ENCODE measurements at places on chromosomes 3 and 15. TPM values are rescaled to one million over a fixed set of nuclear protein-coding genes. Genes with fewer than 3 reads are reported as not detected.

HTR3D gene
- not detected for total RNA-seq

ARHGEF3 gene
- total RNA-seq, result 3.2 TPM

SCG5 gene
- total RNA-seq, result 1.6 TPM

PLAAT1 gene
- not detected for total RNA-seq

CLRN1 gene
- not detected for total RNA-seq

DNA sequence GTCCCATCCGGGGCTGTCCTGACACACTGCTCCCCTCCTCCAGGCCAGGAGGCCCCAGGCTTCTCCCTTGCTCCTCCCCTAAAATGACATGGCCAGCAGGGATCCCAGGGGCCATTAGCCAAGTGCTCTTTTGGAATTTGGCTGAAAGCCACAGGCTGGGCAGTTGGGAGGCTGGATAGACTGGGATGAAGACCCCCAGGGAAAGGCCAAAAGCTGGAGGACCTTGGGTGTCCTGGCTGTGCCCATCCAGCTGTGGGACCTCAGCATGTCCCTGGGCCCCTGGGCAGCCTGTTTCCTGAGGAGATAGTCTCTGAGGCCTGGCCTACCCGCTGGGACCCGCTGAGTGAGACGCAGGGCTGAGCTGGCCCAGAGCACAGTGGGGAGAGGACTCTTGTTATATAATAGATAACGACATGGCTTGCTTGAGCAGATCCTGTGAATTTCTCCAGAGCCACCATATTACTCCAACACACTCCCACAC, 5.7 kb upstream of the PDE8A start:
- H3K27me3 ChIP-seq, result no peaks in the 10 kb centered on the region
- H3K4me3 ChIP-seq, result no peak overlapping the region
- H3K27ac ChIP-seq, result no peak overlapping the region

DNA sequence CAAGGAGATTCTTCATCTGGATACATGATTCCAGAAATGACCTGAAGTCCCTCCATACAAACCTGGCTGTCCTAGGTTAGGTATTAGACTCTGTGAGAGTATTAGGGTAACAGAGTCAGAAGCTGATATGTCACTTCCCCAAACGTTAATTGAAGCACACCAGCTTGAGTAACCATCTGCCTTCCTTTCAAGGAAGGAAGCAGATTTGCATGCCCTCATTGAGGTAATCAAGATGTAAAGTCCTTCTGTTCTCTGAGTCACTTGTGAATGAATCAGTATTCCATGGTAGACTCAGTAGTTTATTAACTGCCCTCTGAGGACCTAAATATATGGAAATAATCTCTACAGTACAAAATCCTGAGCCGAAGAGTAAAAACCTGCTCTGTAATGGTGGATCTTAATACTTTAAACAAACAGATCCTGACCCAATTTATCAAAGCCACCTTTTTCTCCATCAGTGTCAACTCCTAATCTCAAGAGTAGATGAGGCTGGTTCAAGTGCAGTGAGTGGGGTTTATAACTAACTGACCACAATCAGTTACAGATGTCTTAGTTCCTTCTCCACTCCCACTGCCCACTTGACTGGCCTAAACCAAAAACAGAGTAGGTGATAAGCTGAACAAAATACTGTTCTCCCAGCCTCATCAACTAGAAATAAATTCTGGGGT, 246.2 kb upstream of the CHRM5 start:
- H3K4me1 ChIP-seq, result no peaks in the 10 kb centered on the region
- no peak overlapping the region for H3K27ac ChIP-seq
- DNase-seq, result no peak
- no peaks in the 10 kb centered on the region for H3K36me3 ChIP-seq
- H3K27me3 ChIP-seq, result no peaks in the 10 kb centered on the region
- H3K4me3 ChIP-seq, result no peak overlapping the region

GRCh38 chr15:99716540-99717095, 16.6 kb downstream of the LYSMD4 start:
- no peak for DNase-seq
- no peaks in the 10 kb centered on the region for H3K27me3 ChIP-seq
- H3K4me1 ChIP-seq, result peaks cover 14% of the 10 kb centered on the region
- H3K4me3 ChIP-seq, result no peak overlapping the region
- H3K36me3 ChIP-seq, result no peaks in the 10 kb centered on the region

DNA sequence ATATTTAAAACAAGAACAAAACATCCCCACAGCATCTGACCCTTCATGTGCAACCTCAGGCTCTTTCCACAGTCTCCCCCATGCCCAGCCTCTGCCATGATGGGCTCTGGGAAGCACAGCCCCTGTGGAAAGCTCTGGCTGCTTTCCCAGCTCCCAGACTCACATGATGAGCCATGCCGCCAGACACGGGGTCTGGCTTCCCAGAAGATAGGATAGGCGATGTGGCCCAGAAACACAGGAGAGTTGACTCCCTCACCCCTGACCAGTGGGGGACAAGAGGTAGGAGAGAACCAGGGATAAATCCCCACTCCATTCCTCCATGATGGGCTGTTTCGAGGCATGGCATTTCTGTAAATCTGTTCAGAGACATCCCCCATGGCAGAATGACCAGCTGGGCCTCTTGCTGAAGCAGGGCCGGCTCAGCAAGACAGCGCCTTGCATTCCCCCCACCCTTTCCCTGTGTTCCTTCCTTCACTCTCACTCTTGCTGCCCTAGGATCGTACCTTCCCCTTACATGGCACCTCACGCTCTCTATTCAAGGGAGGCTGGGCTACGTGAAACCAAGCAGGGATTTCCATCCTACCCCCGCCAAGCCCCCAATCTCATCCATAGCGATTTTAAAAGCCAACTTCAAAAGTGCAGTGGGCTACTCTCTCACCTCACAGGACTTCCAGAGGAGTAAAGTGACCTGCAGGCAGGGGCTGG, 192.4 kb downstream of the ABHD5 start:
- no peaks in the 10 kb centered on the region for H3K36me3 ChIP-seq
- no peaks in the 10 kb centered on the region for H3K4me1 ChIP-seq
- H3K27ac ChIP-seq, result no peak overlapping the region
- peaks cover 4% of the 10 kb centered on the region for H3K27me3 ChIP-seq

GRCh38 chr15:89227425-89227824, 6.0 kb upstream of the RLBP1 start:
- H3K36me3 ChIP-seq, result no peaks in the 10 kb centered on the region
- H3K27me3 ChIP-seq, result no peaks in the 10 kb centered on the region
- DNase-seq, result no peak
- H3K4me1 ChIP-seq, result no peaks in the 10 kb centered on the region

DNA sequence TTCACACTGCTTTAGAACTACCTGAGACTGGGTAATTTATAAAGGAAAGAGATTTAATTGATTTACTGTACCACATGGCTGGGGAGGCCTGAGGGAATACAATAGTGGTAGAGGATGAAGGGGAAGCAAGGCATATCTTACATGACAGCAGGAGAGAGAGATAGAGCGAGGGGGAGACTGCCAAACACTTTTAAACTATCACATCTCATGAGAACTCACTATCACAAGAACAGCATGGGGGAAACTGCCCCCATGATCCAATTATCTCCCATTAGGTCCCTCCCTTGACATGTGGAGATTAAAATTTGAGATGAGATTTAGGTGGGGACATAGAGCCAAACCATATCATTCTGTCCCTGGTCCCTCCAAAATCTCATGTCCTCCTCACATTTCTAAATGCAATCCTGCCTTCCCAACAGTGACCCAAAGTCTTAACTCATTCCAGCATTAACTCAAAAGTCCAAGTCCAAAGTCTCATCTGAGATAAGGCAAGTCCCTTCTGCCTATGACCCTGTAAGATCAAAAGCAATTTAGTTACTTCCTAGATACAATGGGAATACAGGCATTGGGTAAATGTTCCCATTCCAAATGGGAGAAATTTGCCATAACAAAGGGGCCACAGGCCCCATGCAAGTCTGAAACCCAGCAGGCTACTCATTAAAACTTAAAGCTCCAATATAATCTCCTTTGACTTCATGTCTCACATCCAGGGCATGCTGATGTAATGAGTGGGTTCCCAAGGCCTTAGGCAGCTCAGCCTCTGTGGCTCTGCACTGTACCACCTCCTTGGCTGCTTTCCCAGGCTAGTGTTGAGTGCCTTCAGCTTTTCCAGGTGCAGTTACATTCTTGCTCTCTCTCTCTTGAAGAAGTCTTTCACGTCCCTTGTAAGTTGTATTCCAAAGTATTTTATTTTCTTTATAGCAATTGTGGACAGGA, 481.7 kb upstream of the TGFBR2 start:
- no peak for DNase-seq
- H3K4me1 ChIP-seq, result no peaks in the 10 kb centered on the region
- H3K27ac ChIP-seq, result no peak overlapping the region
- H3K27me3 ChIP-seq, result no peaks in the 10 kb centered on the region
- no peaks in the 10 kb centered on the region for H3K36me3 ChIP-seq

GRCh38 chr3:129323651-129324294, 45.1 kb downstream of the HMCES start:
- H3K36me3 ChIP-seq, result no peaks in the 10 kb centered on the region
- no peak overlapping the region for H3K27ac ChIP-seq
- DNase-seq, result peak; percentile 54
- no peaks in the 10 kb centered on the region for H3K27me3 ChIP-seq
- H3K4me1 ChIP-seq, result no peaks in the 10 kb centered on the region
- H3K4me3 ChIP-seq, result no peak overlapping the region

GRCh38 chr3:100254168-100254777, 6.5 kb upstream of the TBC1D23 start:
- peak; percentile 49 for DNase-seq
- H3K36me3 ChIP-seq, result no peaks in the 10 kb centered on the region
- peak overlapping the region; percentile 34 for H3K27ac ChIP-seq
- no peak overlapping the region for H3K4me3 ChIP-seq
- no peaks in the 10 kb centered on the region for H3K4me1 ChIP-seq
